Heart left ventricle (tissue), 16 donors: ENCODE measurements at places on chromosomes 1 and 21.

- DNase-seq: no peak
Observed at GRCh38 chr1:119818181-119818580, 6.9 kb upstream of the REG4 start.

DNA sequence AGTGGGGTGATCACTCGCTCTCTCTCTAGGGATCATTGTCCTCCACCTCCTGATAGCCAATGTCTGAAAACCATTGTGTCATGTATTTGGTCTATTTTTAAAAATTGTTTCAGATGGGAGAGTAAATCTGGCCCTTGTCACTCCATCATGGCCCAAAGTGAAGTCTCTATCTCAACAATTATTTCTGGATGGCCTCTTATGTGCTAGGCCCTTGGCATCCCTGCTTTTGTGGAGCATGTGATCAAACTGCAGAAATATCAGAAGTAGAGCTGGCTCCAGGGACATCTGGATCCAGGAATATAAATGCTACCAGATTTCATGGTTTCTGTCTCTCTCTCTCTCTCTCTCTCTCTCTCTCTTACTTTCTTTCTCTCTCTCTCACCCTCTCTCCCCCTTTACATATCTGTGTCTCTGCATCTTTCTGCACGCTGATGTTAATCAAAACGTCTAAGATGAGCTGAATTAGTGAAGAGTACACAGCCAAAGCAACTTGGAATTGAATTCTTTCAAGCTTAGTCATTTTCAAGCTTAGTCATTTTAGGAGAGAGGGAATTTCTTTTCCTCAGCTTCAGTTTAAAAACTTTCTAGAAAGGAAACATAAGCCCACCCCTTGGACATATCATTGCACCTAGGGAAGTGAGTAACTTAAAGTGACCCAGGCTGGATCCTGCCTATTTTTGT, 47.4 kb upstream of the DOCK7 start:
- DNase-seq: no peak

DNA sequence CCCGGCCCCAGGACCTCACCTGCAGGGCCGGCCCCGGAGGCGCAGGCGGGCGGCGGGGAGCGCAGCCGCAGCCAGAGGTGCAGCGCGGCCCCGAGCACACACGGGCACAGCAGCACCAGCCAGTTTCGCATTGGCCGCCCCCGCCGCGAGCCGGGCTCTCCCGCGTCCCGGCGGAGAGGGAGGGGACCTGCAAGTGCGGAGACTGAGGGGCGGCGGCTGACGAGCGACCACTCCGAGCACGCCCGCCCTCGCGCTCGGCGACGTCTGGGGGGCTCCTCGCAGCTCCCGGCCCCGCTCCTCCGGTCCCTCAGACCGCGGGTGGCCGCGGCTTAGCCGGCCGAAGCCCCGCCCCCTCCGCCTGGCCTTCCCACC, at the start of gene B3GALNT2:
Gene B3GALNT2 (minus strand): TSS at position 331 of the 372 bp plus-strand sequence. CDS start 200 bp downstream, at position 131.
- no peak for DNase-seq

DNA sequence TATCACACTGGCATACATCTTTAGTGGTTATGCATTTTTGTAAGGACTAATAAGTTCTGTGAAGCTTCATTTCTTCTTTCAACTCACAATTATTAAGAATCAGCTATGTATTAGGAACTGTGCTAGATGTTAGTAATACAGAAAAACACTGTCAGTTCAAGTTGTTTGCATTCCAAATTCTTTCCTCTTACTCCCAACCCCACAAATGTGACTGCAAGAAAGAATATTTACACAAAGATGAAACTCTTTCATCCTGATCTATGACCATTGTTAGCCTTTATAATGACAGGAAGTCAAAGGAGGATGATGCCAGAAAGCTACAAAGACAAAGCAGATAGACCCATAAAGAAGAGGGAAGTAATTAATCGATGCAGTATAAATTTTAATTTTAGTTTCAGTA, 21.0 kb upstream of the GADD45A start:
- DNase-seq: no peak

DNA sequence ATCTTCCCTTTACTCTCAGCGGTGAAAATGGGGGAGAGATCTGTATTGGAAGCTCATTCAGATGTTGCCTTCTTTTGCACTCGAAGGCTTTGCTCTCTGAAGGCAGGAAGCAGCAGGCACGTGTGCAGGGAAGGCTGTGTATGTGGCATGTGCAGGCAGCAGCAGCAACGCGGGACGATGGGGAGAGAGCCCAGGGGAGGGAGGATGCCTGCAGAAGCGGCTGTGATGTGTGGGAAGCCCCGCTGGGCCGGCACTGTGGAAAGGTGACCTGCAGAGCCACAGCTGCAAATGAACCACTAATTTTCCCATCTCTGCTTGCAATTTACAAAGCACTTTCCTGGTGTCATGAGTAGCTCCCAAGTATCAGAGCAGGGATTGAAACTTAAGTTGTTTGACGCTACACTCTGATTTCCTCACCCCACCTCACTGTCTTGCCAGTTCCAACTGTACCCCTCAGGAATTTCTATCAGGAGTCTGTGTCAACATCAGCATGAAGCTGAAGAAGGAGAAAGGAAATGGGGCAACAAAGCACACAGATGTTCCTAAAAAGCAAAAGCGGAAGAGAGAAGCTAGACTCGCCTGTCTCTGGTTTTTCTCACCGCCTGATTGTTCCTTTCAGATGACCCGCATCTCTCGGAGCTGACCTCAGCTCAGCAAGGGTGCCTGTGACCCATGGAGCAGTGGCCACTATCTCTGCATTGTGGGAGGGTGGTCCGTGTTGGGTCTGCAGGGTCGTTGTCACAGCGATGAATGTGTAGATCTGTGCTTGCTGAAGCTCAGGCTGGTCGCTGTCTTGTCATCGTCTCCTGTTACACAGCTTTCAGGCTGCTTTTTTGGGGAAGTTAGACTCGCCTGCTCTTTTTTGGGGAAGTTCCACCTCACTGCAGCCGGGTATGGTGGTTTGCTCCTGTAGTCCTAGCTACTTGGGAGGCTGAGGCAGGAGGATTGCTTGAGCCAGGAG, 156.1 kb downstream of the KIF26B start:
- DNase-seq: no peak

DNA sequence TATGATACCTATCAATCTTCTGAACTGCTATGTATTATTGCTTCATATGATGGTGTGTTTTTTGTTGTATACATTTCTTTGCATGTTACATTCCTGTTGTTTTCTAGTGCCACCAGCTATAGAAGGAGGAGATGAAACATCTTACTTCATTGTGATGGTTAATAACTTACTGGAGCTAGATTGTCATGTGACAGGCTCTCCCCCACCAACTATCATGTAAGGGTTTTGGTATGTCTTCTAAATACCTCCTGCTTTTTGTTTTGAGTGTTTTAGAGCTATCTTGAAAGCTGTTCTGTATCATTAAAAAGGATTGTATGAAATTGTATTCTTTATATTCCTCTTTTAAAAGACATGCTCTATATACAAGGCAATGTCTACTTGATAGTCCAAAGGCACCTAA, 282.7 kb downstream of the HMCN1 start:
- no peak for DNase-seq

- DNase-seq: no peak
Observed at GRCh38 chr1:78691995-78692747, 42.5 kb downstream of the IFI44 start.

GRCh38 chr1:28172713-28173150, 3.8 kb downstream of the PTAFR start:
- DNase-seq: no peak

DNA sequence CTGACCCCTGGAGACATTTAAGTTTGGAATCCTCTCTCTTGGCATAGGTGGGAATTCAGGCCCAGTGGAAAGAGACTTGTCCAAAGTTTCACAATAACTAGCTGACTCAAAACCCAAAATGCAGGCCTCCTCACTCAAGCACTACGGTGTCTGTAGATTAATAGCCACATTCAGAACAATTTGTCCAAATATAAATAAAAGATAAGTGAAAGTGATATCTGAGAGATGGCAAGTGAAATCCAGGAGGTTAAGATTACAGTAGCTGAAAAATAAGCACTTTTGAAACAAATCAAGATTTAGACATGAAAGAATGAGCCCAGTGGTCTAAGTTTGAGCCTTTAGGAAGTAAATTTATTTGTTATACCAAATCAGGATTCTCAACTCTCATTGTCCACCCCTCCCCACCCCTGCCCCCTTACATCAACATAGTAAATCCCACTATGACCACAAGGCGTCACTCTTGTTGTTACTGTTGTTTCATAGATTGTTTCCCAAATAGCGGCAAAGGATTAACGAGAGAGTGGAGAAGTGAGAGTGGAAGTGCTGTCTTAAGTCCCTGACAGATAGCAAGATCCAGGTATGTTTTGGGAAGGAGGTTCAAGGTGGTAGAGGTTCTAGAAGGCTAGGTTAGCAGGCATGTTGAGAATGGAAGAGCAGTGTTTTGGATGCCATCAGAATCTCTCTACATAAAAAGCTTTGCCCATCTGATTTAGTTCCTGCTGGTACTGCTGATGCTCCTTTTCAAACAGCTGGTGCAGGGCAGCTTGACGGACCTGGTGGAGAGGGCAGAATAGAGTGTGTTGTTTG, 7.1 kb upstream of the TPM3 start:
- peak; percentile 28 for DNase-seq

GRCh38 chr1:7008975-7009740, 223.9 kb downstream of the CAMTA1 start:
- no peak for DNase-seq

- DNase-seq: no peak
Observed at GRCh38 chr1:17265162-17265561, 16.3 kb downstream of the PADI3 start.
